ENCODE measurements at places on chromosomes 6 and 20.
A peak's percentile ranks its signal among the peaks of the same experiment; 100 is the strongest.

DNA sequence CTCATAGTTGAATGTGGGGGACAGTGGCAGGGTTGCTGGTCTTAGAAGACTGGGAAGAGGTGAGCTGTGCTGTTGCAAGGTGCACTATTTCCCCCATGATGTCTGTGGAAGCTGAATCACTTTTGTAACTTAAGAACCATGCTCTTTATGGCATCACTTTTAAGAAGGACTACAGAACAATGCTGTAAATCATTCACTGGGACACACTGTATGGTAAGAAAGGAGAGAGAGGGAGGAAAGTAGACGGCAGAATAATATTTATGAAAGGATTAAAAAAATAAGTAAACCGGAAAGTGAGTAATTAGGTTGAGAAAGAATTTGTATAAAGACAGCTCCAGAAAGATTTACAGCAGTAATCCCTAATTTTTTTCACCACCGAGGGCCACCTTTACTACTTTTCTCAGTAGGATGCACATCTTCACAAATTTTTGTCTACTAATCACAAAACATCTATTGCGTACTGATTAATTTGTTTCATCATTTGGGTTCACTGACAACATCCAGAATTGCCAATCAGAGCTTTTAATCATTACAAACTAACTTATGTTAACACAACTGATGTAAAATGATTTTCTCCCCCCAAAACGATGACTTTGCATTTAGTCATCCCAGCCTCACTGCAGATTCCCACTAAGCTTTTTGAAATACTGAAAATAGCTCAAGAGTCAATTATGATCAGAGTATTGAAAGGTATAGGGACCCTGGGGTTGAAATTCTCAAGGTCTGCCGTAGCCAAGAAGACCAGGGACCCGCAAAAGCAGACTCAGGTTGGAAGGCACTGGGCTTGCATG is 560.7 kb upstream of the NOX3 start:
- DNase-seq, result no peak

DNA sequence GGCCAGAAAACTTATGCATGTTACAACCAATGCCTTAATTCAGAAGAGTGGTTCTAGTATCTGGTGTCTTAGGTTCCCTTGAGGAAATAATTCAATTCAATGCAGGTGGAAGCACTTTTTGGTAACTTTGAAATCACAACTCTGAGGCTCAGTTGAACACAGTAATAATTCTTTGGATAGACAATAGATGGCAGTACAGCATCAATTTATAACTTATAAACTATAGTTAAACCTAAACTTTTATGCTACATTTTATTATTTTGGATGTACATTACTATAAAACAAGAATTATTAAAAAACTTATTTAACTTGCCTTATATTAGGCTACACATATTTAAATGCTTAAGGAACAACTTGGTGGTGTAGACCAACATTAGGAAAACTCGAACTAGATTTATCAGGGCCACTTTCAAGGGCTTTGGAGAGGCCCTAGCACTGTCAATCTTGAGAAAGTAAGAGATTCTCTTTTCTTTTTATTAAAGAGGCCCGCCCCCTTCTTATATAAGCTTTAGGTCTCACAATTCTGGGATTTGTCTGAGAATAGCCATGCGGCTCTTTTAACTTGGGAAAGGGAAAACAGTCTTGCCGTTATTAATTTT is 85.9 kb downstream of the CRYBG1 start:
- no peak for DNase-seq

DNA sequence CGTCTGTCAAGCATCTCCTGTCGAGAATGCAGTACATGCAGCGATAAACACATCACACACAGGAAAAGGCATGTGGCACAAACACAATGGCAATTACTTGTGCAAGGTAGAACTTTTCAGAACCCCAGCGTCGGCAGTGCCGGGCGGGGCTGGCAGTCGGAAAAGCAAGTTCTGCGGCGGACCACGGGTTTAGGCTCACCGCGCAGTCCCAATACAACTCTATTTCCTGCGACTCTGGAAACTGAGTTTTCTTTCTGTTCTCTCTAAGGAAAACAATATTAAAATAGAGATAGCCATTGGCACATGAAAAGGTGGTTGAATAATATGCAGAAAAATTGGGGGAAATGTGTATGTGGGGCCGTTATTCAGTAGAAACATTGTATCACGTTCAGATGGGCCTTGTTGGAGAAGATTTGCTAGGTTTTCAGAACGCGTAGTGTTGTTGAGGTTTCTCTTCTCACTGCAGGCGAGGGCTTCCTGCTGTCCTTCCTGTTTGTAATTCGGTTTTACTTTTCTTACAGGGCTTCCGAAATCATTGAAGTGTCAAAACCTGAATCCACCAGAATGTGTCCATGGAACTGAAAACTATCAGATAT is 369.5 kb downstream of the THBS2 start:
- no peak for DNase-seq

GRCh38 chr6:86738078-86738477 is 199.2 kb upstream of the HTR1E start:
- DNase-seq, result no peak

- no peak for DNase-seq
Measured at GRCh38 chr20:62356589-62357186, 10.4 kb downstream of the LAMA5 start.

DNA sequence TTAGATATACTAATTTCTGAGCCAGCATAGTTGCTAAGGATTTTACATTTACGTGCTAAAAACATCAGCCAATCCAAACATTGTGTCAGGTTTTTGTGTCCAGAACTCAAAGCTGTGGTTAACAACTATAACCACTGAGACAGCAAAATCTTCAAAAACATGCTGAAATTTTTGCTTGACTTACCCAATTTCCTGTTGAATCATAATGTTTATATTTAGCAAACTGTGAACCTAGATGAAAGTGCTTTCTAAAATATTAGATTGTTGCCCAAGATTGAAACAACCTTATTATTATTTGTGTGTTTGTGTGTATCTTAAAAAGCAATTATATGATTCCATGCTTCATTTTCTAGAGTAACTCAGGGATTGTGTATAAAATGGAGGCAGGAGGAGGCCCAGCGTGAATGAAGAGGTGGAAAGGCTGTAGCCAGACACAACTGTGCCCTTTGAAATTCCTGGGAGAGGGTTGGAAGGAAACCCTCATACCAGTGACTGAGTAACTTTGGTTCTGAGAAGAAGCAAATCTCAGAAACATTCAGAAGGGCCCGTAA is 48.0 kb downstream of the ARMC2 start:
- DNase-seq, result no peak

- no peak for DNase-seq
Measured at GRCh38 chr6:17519120-17519519, 81.0 kb upstream of the FAM8A1 start.

DNA sequence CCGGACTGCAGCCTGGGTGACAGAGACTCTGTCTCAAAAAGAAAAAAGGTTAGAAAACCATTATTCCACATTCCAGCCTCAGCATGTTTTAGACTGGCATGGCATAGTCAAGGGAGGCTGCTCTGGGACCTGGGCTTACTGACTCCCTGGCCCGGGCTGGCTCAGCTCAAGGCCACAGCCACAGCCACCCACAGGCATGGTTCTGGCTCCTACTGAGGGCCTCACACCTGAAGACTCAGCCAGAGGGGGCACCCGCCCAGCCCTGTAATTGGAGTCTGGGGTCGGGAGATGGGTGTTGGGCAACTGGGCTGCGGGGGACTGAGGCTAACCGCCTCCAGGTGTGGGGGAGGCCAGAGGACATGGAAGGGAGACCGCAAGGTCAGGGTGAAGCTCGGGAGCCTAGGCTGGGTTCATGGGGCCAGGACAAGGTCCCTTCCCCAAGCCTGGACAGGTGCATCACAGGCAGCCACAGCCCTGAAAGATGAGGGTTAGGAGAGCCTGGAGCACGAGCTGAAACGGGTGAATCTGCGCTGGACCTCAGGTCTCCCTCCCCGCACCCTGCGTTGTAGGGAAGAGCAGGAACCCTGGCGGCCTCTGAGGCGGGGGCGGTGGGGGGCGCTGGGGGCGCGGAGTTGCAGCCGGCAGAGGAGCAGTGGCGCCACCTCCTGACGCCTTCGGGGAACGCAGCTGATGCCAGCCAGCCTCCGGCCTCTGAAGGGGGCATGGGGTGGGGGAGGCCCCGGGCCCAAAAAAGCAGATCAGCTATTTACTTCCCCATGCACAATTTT is 67.7 kb upstream of the SRSF6 start:
- no peak for DNase-seq

DNA sequence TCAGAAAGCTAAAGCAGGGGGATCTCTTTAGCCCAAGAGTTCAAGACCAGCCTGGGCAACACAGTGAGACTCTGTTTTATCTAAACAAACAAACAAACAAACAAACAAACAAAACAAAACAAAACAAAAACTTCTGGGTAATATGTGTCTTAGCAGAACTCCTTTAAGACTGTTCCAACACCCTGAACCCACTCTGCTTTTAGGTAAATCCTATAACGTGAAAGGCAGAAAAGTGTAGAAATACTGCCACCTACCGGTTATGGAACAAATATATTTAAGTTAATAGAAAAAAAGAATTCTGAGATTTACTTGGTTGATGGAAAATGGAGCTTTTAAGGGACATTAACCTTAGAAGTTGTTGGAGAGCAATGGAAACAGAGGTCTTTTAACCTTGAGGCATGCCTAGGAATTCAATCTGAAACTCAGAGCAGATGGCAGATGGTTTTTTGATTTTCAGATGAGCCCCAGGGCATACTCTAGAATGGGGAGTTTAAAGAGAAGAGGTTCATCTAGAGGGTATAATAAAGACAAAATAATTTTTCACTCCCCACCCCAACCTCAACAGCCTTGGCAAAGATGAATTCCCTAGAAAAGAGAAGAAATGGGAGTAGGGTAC is 38.5 kb downstream of the SOD2 start:
- DNase-seq, result peak; percentile 94

- DNase-seq, result no peak
Measured at GRCh38 chr6:90347411-90347851, 50.8 kb upstream of the BACH2 start.

DNA sequence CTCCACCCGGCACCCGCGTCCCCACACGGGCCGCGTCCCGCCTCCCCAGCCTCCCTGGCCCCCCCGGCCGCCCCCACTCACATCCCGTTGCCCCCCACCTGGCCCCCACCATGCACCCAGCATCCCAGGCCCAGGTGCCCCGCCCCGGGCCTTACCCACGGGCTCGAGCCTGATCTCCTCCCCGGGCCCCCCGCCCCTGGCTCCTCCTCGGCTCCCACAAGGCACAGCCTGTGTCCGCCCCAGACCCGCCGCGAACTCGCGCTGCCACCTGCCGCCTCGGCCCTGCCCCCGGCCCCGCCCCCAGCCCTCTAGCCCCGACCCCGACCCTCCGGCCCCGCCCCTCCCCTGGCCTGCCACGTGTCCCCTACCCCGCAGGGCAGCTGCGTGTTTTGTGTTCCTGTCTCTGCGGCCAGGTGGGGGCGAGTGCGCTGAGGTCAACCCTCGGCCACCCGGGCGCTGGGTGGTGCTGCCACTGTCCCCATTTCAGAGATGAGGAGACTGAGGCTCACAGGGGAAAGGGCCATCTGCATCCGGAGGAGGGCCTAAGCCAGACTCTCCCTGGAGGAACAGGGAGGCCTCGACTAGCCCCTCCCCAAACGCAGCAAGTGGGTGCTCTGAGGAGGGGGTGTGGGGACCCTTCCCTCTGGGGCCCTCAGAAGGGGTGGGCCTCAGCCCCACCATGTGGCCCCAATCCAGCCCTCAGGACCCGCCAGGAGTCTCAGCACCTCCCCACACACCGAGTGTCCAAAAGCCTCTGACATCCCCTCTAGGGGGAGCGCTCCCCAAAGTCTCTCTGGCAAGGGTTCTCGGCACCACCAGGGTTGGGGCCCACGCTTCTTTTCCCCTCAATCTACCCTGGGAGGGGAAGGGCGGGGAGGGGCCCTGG is 99.8 kb downstream of the TAF4 start:
- DNase-seq, result no peak

GRCh38 chr20:1861347-1861976 is 33.7 kb upstream of the SIRPA start:
- DNase-seq, result no peak

- peak; percentile 45 for DNase-seq
Measured at GRCh38 chr6:161370880-161371279, 97.0 kb upstream of the AGPAT4 start.

GRCh38 chr6:128244751-128245405 is 275.5 kb downstream of the PTPRK start:
- DNase-seq, result no peak

DNA sequence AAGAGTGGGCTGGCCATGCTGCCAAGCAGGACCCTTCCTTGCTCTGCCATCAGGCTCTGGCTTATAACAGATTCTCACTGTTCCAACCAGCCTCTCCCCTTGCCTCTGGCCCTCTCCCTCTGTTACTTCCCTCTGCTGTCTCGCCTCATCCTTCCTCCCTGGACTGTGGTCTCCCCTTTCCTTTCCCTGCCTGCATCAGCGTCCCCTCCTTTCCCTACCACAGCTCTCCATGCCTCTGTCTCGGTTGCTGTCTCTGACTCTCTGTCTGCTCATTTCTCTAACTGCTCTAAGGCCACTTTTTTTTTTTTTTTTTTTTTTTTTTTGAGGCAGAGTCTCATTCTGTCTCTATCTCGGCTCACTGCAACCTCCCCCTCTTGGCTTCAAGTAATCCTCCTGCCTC is 173.4 kb downstream of the PTPRT start:
- DNase-seq, result no peak

DNA sequence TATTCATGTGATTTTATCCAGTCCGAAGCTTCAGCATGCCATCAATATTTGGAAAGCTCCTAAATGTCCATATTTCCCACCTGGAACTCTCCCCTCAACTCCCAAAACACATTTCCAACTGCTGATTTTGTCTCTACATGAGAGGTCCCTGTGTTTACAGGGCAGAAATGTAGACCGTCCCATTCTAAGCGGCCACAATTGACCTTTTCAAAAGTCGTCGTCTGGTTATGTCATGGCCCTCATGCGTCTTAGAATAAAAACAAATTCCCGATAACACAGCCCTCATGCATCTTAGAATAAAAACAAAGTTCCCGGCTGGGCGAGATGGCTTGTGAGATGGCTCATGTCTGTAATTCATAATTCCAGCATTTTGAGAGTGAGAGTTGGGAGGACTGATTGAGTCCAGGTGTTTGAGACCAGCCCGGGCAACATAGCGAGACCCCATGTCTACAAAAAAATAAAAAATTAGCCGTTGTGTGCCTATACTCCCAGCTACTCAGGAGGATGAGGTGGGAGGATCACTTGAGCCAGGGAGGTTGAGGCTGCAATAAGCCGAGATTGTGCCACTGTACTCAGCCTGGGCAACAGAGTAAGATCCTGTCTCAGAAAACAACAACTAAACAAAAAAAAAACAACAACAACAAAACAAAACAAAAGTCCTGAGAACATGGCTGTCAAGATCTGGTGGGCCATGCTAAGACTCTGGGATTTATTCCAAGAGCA is 6.4 kb upstream of the ZNF217 start:
- no peak for DNase-seq

DNA sequence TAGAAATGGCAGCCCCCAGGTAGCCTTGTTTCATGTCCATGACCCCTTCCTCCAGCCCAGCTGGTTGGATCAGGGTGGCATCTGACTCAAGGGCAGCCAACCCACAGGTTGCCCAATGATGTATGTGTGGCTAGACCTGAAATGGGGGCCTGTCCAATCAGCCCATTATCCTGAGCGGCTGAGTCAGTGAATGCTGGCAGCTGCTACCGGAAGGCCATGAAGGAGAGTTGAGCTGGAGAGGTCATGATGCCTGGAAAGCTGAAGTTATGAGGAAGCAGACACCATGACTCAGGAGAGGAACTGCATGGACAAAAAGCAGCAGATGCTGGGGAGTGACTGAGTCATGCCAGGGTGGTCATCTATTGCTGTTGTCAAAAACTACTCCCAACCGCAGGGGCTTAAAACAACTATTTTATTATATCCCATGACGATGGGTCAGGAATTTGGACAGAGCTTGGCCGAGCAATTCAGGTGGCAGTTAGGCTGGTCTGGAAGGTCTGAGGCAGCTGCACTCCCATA is 67.3 kb downstream of the MDGA1 start:
- DNase-seq, result no peak
